ENCODE measurements at places on chromosomes 16 and 17.

- DNase-seq = no peak
These were observed 365.4 kb downstream of the SNX29 start for GRCh38 chr16:12341966-12342365.

DNA sequence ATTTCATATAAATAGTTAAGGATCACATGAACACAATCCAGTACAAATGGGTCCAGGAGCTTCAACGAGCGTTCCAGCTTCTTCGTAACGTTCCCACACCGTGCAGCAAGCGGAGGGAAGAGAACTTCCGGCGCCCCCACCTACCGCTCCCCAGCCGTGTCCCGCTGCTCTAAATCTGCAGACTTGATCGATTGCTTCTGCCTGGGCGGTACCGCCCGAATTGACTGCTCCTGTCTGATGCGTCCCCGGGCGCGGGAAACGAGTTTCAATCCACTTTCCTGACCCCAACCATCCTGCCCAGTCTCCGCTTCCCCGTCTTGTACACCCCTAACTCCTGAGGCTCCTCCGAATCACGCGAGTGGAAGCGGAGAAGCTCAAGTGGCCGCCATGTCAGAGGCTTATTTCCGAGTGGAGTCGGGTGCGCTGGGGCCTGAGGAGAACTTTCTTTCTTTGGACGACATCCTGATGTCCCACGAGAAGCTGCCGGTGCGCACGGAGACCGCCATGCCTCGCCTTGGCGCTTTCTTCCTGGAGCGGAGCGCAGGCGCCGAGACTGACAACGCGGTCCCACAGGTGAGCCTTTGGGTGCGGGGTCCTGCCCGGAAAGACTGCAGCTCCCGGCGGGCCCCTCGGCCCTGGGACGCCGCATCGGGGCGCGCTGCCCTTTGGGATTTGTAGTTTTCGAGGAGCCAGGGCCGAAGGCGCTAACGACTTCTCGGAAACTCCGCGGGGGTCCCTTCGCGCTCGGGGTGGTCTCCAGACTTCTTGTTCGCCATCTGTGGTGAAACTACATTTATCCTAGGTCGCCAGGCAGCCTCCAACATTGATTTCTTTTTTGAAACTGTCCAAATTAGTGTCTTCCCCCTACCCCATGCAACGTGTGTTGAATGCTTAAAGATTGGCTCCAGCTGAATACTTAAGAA is at the start of gene GINS3:
Gene GINS3 (plus strand): TSS at position 257 of the 923 bp plus-strand sequence. CDS start 131 bp downstream, at position 388.
- DNase-seq = peak; percentile 84

DNA sequence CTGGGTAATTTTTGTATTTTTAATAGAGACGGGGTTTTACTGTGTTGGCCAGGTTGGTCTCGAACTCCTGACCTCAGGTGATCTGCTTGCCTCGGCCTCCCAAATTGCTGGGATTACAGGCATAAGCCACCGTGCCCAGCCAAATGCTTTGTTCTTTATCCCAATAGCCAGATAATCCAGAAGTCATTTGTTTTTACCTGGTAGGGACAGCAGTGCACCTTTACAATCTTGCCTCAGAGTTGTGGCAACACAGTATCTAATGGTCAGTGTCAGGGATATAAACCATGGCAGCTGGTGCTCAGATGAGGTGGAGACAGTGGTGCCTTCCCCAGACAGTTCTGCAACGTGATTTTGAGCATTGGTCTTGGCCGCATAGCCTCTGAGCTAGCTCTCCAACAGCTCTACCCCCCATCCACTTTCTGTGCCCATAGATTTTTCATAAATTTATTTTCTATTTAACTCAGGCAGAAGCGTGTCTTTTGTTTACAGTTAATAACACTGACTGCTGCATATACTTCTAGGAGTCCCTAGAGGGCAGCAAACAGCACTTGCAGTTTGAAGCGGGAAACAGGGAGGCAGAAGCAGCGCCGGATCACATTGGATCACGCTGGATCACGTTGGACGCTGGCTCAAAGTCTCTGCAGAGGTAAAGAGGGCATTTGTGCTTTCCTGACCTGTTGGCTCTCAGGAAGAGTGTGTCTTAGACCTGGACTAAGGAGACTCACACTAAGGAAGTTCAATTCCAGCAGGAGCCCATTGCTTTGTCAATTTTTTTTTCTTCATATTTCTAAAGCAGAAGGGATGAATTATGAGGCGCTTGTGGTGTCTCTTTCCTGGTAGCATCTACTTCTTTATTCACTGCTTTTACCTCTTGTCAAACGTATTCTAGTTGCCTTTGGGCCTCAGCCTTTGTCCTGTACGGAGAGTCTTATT is 5.1 kb upstream of the GGT6 start:
- peak; percentile 38 for DNase-seq

DNA sequence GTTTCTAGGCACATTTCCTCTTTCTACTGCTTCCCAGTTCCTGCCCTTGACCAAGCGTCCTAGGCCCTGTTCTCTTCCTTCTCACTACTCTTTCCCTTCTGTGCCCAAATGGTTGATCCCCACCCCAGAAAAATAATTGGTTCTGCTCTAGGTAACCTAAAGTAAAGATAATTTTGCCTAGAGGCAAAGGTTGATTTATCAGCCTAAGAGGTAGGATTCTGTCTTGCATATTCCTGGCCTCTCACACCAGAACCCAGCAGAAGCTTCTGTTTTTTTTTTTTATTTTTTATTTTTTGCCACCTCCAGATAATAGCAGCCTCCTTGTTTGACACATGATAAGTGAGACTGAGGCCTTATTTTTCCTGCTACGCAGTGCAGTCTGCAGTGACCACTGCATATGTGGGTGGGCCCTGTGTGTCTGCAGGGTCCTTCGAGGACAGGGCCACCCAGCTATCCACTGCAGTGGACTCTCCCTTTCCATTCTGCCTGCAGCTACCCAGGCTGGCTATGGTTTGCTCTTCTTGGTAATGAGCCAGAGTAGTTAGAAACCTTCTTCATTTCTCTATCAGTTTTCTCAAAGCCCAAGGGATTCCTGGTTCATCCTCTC is 701 bp downstream of the PIPOX start:
- no peak for DNase-seq

- no peak for DNase-seq
These were observed 4.2 kb upstream of the TEX19 start for GRCh38 chr17:82354804-82355308.

- DNase-seq = no peak
These were observed 45.8 kb upstream of the CIBAR2 start for GRCh38 chr16:85157813-85158742.

DNA sequence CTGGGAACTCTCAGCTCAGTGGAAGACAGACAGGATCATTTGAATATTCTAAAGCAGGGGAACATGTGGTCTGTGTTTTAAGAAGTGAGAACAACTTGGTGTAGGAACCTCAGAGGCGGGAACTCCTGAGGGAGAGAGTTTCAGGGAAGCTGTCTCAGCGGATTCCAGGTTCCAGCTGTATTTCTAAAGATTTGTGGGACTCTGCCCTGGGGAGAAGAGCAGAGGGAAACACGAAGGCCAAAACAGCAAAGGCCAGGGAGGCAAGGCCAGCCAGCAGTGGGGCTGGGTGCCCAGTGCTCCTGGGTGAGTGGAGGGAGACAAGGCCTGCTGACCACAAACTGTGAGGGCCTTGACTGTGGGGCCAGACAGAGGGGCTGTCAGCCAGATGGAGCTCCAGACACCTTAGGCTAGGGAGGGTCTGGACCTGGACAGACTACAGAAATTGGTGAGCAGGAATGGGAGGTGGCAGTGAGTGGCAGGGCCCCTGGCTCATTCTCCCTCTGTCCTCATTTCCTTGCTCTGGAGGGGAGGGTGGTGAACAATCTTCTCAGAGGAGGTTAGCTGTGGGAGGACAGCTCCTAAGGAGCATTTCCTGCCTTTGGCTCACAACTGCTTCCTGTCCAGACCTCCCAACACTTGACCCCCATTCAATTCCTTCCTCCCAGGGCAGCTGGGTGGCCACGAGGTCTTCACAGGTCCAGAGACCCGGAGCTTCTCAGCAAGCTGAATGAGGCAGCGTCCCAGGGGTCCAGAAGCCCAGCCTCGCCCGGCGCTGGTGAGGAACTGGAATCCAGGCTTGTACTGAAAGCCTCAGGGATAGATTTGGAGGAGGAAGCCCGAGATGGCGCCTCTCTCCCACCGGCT is 21.0 kb upstream of the FZD2 start:
- DNase-seq = no peak

DNA sequence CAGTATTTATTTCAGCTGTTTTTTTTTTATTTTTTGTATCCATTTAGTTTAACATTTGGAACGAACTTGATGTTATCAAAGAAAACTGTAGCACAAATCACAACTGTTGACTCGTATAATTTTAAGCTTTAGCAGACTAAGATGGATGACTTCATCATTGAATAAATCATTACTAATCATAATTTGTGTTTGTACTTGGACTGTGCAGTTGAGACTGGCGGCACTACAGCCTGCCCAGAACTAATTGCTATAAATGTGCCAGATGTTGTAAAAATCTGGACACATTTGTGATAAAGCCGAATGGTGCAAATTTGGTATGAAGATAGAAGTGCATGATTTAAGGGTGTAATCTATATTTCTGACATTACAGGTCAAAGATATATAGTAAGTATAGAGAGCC is 897.7 kb upstream of the CDH8 start:
- DNase-seq = no peak

- no peak for DNase-seq
These were observed 102.1 kb downstream of the CLEC16A start for GRCh38 chr16:11046382-11046931.

DNA sequence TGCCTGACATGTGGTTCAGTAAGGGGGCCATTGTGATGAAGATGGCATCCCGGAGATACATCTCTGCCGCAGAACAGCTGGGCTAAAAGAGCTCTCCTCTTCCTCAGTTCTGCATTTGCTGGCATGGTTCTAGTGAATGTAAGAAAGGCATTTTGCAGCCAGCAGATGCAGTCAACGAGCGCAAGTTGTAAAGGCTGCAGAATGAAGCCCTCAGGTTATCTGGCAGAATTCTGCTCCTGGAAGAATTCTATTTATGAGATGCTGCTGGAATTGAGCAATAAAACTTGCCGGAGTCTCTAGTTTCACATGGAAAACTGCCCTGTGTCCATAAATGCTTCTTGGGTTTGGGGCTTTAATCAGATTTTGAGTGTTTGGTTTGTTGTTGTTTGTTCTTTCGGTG is 176.8 kb upstream of the HSBP1 start:
- no peak for DNase-seq

DNA sequence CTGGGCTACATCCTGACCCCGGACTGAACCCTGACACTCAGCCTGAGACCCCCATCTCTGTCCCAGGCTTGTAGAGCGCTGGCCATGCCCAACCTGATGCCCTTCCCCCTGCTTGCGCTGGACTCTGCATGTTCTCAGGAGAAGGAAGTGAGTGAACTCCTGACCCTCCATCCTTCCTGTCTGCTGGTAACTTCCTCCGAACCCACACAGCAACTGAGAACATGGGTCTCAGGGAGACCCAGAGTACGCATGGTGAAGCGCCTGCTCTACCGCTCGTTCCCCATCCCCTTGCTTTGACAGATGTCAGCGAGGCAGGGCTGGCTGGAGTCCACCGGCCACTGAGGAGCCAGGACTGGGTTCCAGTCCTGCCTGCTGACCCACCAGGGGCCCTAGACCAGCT is 6.1 kb downstream of the CAMKK1 start:
- DNase-seq = no peak

- DNase-seq = no peak
These were observed 53.6 kb upstream of the ATF7IP2 start for GRCh38 chr16:10332241-10332640.

GRCh38 chr17:72332367-72332766 is 211.5 kb downstream of the SOX9 start:
- DNase-seq = no peak

DNA sequence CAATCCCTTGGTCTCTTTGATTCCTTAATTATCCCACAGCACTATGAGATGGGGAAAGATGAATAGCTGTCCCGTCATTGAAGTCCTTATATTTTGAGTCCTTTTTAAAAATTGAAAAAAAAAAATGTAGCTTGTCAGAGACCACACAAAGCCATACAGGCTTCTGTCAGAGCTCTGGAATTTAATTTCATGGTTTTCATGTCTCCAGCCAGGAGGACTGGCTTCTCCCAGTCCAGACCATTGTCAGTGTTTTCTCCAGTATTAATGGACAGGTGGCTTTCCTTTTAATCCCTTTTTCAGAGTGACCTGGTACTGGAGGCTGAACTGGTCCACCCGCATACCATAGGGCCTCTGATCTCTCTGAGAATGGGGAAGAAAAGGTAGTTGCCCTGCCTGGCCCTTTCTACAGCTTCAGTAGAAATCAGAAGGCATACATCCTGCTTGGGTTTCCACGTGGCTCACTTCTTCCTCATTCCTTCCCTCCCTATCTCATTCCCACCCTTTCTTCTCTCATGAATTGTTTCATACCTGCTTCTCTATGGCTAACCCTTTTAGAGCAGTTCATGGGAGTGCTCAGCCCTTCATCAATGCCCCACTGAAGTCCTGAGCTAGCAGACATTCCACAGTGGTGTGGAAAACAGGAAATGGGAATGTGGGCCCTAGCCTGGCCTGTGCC is 29.1 kb downstream of the TRIM16 start:
- no peak for DNase-seq

GRCh38 chr17:60154616-60155426 is 5.0 kb downstream of the CA4 start:
- DNase-seq = no peak

DNA sequence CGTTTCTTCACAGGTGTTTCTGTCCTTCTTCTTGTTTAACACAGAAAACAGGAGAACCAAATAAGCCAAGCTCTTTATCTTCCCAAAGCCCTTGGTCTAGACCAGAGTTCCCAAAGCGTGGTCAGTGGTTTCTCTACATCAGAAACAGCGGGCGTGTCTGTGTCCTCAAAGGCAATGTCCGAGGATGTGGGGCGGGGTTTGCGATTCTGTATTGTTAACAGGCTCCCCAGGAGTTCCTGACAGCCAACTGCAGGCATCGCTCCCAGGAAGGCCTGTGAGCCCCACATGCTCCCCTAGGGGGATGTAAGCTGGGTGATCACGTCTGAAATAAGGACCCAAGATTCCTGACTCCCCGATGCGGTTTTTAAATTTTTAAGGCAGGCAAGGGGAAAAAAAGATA is 28.4 kb upstream of the SLC25A19 start:
- DNase-seq = no peak

GRCh38 chr17:56939869-56940484 is 20.9 kb downstream of the COIL start:
- DNase-seq = no peak

DNA sequence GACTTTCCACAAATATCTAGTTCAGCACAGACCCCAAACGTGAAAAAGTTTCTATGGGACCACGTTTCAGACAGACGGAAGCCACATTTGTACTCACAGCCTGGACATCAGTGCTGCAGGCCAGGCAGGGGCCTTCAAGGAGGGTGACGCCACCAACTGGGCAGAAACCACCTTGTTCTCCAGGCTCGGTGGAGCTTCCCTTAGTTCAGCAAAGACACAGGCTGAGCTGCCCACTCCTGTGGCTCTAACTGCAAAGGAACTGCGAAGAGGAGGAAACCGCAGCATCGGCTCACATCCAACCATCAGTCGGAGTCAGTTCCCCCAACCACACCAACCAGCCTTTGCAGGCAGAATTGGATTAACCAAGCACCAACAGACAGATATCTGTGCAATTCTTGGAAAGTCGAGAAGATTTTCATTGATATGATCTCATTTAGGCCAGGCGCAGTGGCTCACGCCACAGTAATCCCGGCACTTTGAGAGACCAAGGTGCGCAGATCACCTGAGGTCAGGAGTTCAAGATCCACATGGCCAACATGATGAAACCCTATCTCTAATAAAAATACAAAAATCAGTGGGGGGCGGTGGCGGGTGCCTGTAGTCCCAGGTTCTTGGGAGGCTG is 73.3 kb upstream of the CNEP1R1 start:
- DNase-seq = no peak

GRCh38 chr17:46056800-46057304 is 57.8 kb downstream of the STH start:
- no peak for DNase-seq

GRCh38 chr16:16013812-16014211 is 64.4 kb downstream of the ABCC1 start:
- no peak for DNase-seq

GRCh38 chr16:56382459-56382858 is 42.9 kb downstream of the AMFR start:
- no peak for DNase-seq
